T-helper 17 cell (primary cell): ENCODE measurements at places on chromosomes 7 and 10. TPM values are rescaled to one million over a fixed set of nuclear protein-coding genes. Genes with fewer than 3 reads are reported as not detected.
A peak's percentile ranks its signal among the peaks of the same experiment; 100 is the strongest.

GRCh38 chr7:129875745-129876411 lies 76.9 kb downstream of the UBE2H start:
- DNase-seq = no peak
- peak overlapping the region; percentile 37 for H3K27ac ChIP-seq
- peak overlapping the region; percentile 19 for H3K4me3 ChIP-seq
- H3K27me3 ChIP-seq = no peaks in the 10 kb centered on the region
- peaks cover 8% of the 10 kb centered on the region for H3K36me3 ChIP-seq
- peaks cover 44% of the 10 kb centered on the region for H3K4me1 ChIP-seq

DNA sequence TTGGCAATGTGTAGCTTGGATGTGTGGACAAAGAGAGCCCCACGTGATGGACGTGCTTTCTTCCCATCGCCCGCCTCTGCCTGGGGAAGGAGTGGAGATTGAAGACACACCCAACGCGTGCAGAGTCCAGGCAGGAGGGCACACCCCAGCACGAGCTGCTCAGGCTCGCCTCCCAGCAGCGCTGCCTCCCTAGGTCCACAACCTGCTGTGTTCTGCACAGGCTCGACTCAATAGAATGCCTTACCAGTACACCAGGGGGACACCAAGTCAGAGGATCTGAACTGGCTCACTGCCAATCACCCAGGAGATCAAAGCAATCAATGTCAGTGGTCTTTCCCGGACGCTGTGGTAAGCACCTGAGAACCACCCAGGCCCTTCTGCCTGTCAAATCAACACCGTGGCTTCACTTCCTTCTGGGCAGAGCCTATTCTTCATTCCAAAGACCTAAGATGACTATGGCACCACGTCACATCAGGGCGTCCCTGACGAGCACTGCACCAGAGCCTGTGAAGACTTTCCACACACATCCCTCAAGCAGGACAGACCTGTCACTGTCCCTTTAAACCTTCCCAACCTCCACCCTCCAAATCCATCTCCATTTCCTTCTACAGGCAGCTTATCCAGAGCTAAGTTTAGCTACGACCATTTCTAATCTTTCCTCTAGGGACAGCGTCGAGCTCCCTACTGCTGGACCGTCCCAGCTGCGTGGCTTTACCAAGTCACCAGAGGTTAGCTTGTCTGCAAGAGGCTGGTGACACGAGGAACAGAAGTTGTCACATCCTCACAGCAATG lies 72.3 kb downstream of the AMZ1 start:
- H3K4me1 ChIP-seq = peaks cover 28% of the 10 kb centered on the region
- no peak overlapping the region for H3K4me3 ChIP-seq
- H3K27me3 ChIP-seq = no peaks in the 10 kb centered on the region
- H3K36me3 ChIP-seq = peaks cover 2% of the 10 kb centered on the region

GRCh38 chr10:128622706-128623105 lies 496.5 kb upstream of the MKI67 start:
- H3K27ac ChIP-seq = no peak overlapping the region

- no peaks in the 10 kb centered on the region for H3K36me3 ChIP-seq
- H3K27ac ChIP-seq = no peak overlapping the region
- H3K4me3 ChIP-seq = no peak overlapping the region
Observed at GRCh38 chr10:122782911-122783310, 62.7 kb downstream of the CUZD1 start.

DNA sequence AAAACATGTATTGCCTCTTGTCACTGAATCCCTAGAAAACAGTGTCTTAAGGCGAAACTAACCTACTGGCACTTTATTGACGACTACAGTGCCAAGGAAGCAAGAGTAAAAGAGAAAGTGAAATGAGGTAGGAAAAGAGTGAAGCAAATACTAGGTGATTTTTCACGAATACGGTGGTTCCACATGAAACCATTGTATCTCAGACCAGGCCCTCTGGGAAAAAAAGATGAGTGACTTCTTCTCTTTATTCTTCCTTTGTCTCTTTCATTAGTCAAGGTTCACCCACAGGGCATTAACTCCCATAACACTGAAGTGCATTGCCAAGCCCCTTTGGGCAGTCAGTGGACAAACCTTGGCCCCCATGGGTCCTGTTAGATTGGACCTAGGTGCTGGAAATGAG lies 16.2 kb upstream of the MACC1 start:
- no peak overlapping the region for H3K4me3 ChIP-seq
- no peak for DNase-seq
- H3K27me3 ChIP-seq = no peaks in the 10 kb centered on the region

GRCh38 chr10:131206111-131206995 lies 105.2 kb downstream of the TCERG1L start:
- H3K27me3 ChIP-seq = no peaks in the 10 kb centered on the region
- no peak for DNase-seq
- no peaks in the 10 kb centered on the region for H3K36me3 ChIP-seq
- H3K4me1 ChIP-seq = no peaks in the 10 kb centered on the region

- DNase-seq = no peak
- no peak overlapping the region for H3K27ac ChIP-seq
- H3K4me1 ChIP-seq = peaks cover 31% of the 10 kb centered on the region
- H3K36me3 ChIP-seq = no peaks in the 10 kb centered on the region
- no peak overlapping the region for H3K4me3 ChIP-seq
Observed at GRCh38 chr7:2034291-2035201, 198.2 kb downstream of the MAD1L1 start.

- H3K27ac ChIP-seq = no peak overlapping the region
- no peaks in the 10 kb centered on the region for H3K27me3 ChIP-seq
- H3K36me3 ChIP-seq = peaks cover 2% of the 10 kb centered on the region
- peaks cover 3% of the 10 kb centered on the region for H3K4me1 ChIP-seq
Observed at GRCh38 chr7:111198255-111198654, 107.3 kb downstream of the LRRN3 start.

DNA sequence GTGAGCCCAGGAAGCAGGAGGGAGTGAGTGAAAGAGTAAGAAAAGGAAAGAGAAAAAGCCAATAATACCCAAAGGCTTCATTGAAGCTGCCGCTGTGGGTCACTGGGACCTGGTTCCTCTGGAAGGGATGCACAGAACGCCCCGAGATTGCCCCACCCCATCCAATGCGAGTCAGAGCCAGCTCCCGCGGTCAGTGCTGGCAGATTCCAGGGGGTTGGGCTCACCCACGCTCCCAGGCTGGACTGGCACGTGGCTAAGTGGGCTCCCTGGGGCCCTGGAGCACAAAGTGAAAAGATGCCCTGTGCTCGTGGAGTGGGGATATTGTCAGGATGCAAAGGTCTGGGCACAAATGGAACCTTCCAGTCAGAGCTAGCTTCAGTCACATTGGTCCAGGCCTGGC lies 117.0 kb downstream of the OAT start:
- H3K27ac ChIP-seq = no peak overlapping the region
- no peaks in the 10 kb centered on the region for H3K36me3 ChIP-seq
- H3K27me3 ChIP-seq = peaks cover 10% of the 10 kb centered on the region
- no peak for DNase-seq

DNA sequence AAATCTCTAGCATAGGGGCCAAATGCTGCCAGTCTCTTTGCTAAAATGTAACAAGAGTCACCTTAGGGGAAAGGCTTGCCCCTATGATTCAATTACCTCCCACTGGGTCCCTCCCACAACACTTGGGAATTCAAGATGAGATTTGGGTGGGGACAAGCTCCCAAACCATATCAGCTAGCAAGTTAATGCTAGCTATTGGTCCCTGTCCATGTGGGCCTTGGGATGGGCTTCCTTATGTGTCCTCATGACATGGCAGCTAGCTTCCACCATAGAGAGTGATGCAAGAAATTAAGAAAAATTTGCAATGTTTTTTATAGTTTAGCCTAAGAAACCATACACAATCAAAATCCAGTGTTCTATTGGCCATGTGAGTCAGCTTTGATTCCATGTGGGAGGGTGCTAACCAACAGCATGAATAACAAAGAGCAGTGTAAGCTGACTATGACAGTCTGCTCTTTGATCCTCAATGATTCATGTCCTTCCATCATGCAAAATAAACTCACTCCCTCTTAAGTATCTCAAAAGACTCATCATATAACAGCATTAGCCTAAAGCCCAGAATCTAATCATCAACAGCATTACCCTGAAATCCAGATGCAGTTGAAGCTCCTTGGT lies 21.7 kb upstream of the ZNF365 start:
- H3K4me3 ChIP-seq = no peak overlapping the region
- H3K27ac ChIP-seq = no peak overlapping the region
- H3K36me3 ChIP-seq = peaks cover 2% of the 10 kb centered on the region
- no peaks in the 10 kb centered on the region for H3K27me3 ChIP-seq
- H3K4me1 ChIP-seq = no peaks in the 10 kb centered on the region
- no peak for DNase-seq

- peaks cover 24% of the 10 kb centered on the region for H3K36me3 ChIP-seq
- peaks cover 69% of the 10 kb centered on the region for H3K4me1 ChIP-seq
- peak overlapping the region; percentile 94 for H3K4me3 ChIP-seq
- no peak for DNase-seq
Observed at GRCh38 chr10:3776796-3777571, 8.0 kb downstream of the KLF6 start.

DNA sequence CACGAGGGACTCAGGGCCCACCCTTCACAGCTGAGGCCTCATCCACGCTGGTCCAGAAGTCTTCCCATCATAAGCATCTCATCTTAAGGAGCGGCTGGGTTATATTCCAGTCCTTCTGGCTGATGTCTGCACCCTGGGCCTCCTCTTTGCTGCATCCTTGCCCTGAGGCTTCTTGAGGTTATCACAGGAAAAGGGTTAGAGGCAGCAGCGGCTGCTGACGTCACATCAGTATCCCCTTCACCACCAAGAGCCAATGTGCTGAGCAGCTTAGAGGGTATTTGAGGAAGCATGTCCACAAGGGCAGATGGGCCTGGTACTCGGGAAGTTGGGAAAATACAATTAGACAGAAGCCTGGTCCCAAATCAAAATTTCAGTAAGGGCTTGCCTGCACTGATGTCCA lies 125.1 kb downstream of the PLXNA4 start:
- peak overlapping the region; percentile 9 for H3K4me3 ChIP-seq
- H3K27ac ChIP-seq = peak overlapping the region; percentile 8
- peaks cover 26% of the 10 kb centered on the region for H3K4me1 ChIP-seq
- H3K27me3 ChIP-seq = peaks cover 5% of the 10 kb centered on the region
- H3K36me3 ChIP-seq = no peaks in the 10 kb centered on the region

DNA sequence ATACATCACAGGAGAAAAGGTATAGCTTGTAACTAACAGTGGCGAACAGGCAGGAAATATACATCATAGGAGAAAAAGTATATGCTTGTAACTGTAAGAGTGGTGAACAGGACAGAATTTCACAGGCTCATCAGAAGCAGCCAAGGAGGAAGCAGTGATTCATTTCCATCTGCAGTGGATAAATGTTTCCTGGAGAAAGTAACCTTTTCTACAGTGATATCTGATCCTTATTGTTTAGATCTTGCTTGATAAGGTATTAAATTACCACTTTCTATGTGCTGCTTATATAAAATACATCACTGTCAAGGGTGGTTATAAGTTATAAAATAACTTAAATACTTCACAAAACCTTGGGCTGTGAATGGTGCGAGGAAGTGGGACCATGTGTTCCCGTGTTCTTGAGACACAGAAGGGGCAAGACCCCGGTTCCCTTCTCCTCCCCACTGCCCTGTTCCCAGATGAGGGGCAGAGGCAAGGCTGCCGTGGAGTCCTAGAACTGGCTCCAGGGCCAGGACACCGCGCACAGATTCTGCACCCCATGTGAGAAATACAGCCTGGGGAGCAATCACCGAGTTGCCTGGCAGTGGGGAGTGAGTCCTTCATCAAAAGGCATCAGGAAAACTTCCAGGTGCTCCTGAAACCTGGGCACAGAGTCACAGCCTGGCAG lies 135.2 kb downstream of the DIP2C start:
- peaks cover 40% of the 10 kb centered on the region for H3K27me3 ChIP-seq
- peaks cover 19% of the 10 kb centered on the region for H3K4me1 ChIP-seq
- no peak for DNase-seq
- H3K27ac ChIP-seq = no peak overlapping the region

GRCh38 chr7:129990403-129991192 lies 37.8 kb upstream of the UBE2H start:
- no peaks in the 10 kb centered on the region for H3K36me3 ChIP-seq
- no peaks in the 10 kb centered on the region for H3K27me3 ChIP-seq
- no peak for DNase-seq
- H3K4me3 ChIP-seq = no peak overlapping the region
- peaks cover 2% of the 10 kb centered on the region for H3K4me1 ChIP-seq
- H3K27ac ChIP-seq = no peak overlapping the region

EPO gene
- total RNA-seq = not detected

CC2D2B gene
- total RNA-seq = 0.55 TPM

CPA2 gene
- not detected for total RNA-seq

DCLRE1A gene
- total RNA-seq = 2.2 TPM
